ENCODE measurements at places on chromosomes 13 and 19.
A peak's percentile ranks its signal among the peaks of the same experiment; 100 is the strongest.

DNA sequence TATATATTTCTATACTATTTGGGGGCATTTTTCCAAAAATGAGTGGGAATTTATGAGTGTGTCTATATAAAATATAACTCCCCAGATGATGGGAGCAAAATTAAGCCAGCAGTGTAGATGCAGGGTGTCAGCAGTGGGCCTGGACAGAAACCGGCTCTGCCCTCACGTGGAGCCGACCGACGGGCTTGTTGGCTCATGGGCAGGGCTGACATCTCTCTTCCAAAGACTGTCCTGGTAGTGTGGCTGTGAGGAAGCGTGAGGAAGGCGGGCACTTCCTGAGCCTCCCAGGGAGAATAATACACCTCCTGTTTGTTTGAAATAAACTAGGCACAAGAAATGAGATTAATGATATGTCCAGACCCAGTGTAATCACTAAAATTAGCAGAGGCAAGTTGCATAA lies 206.5 kb downstream of the TEX29 start:
- DNase-seq, result no peak

DNA sequence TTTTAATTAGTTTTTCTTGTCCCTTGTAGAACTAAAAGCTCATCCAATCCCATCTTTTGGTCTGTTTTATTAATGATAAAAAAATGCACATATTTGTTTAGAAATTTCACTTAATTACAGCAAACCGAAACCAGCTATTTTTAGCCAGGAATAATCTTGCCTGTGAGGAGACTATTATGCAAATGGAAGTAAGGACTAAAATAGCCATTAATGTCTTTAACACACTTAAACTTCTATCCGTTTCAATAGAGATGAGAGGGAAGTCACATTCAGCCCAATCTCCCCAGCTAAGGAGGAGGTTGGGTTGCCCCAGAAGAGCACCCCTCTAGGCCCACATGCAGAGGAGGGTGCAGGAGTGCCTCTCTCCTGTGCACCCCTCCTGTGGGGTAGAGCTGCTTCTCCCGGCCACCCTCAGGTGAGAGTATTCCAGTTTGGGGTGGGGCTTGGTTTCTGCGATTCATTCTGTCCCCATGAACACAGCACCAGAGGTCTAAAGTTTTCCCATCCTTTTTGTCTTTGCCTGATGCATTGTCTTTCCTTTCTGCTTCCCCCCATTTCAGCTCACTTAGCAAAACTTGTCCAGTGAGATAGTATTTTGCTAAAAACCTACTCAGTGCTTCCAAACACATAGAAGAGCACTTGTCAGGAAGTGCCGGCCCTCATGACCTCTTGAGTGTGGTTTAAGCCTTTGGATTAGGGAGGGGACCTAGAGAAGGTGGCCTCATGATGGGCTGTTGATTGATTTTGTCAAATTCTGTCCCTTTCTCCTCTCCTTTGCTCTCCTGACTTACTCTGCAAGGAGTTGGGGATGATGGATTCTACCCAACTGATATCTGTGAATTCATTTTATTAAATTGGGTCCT lies 28.2 kb downstream of the FGF9 start:
- no peak for DNase-seq

DNA sequence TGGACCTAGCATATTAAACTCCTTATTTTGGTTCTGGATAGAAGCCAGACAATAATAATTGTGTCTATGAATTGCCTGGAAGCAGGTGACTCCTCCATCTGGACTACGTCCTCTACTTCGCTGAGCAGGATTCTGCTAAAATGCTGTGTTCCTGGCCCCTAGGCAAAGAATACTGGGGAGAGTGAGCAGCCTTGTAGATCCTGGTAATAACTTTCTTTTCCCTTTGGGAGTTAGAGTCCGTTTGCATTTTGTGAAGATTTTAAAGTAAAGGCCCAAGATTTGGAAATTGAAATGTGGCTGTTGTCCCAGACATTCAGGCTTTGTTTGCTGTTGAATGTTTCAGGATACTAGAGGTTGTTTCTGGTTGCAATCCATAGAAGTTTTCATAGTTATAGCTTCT lies 511.9 kb upstream of the KLF12 start:
- DNase-seq, result no peak

DNA sequence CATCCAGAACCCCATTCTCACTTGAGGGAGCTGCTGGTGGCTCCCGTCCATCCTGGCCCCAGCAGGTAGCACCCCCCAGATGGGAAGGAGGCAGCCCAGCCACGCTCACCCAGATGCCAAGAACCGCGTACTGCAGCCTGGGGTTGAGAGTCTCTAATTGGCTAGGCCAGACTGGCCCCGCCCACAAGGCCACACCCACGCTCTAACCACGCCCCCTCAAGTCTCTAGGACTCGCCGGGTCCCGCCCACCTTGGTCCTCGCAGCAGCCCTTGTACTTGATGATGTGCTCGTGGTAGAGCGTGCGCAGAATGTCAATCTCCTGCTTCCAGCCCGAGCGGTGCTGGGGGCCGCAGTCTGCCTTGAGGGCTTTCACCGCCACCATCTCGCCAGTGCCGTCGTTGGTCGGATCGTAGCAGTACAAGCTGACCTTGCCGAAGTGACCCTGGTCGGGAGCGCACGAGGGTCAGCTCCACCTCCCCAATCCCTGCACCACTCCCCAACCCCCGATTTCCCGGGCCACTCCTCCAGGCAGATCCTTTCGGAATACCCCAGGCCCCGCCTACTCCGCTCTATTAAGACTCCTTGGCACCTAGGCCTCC lies 14.5 kb upstream of the ICAM3 start:
- peak; percentile 56 for DNase-seq

Data from A549 (cell line).